Activated CD4-positive, alpha-beta T cell treated with anti-CD3 and anti-CD28 coated beads, Interleukin-2, amount 10 ng/mL, durations not matched to agents 24 days and 14 days (primary cell): ENCODE measurements at places on chromosomes 3 and 15. TPM values are rescaled to one million over a fixed set of nuclear protein-coding genes. Genes with fewer than 3 reads are reported as not detected.
A peak's percentile ranks its signal among the peaks of the same experiment; 100 is the strongest.

The CMTM6 gene
- total RNA-seq = 79.3 and 79.6 TPM in 2 replicates

The TMC3 gene
- total RNA-seq = not detected in 2 replicates

The RYR3 gene
- not detected in 2 replicates for total RNA-seq

The TIMP4 gene
- total RNA-seq = 0.19 and 0.33 TPM in 2 replicates

The IVD gene
- 66.6 and 70.7 TPM in 2 replicates for total RNA-seq

The ALPK3 gene
- total RNA-seq = 0.09 and 0.21 TPM in 2 replicates

The SLC9A9 gene
- total RNA-seq = 1.1 and 1.3 TPM in 2 replicates

The THPO gene
- total RNA-seq = not detected in 2 replicates

The KNG1 gene
- total RNA-seq = not detected in 2 replicates

DNA sequence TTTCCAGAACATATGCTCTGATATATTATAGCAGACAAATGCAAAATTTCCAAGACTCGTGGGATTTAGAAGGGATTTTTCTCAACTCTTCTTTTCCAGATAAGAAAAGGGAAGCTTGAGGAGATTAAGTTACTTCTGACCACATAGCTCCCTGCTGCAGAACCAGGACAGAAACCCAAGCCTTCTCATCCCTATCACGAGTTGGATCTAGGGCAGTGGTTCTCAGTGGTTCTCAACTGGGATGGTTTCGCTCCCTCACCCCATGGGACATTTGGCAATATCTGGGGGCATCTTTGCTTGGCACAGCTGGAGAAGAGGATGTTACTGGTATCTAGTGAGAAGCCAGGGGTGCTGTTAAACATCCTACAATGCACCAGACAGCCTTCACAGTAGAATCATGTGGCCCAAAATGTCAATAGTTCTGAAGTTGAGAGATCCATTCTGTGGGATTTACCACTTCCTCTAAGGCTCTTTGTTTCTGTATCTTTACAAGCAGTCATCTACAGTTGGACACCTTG lies 64.2 kb downstream of the LIPC start:
- peaks cover 1% of the 10 kb centered on the region for H3K36me3 ChIP-seq
- H3K4me3 ChIP-seq = peak overlapping the region; percentile 13
- H3K27ac ChIP-seq = peak overlapping the region; percentile 38
- no peaks in the 10 kb centered on the region for H3K27me3 ChIP-seq
- peaks cover 41% of the 10 kb centered on the region for H3K4me1 ChIP-seq
- peak; percentile 66 for DNase-seq

- no peak overlapping the region for H3K4me3 ChIP-seq
- no peak overlapping the region for H3K27ac ChIP-seq
- H3K4me1 ChIP-seq = no peaks in the 10 kb centered on the region
- no peaks in the 10 kb centered on the region for H3K27me3 ChIP-seq
Measured at GRCh38 chr3:137343283-137343682, 385.5 kb downstream of the IL20RB start.

DNA sequence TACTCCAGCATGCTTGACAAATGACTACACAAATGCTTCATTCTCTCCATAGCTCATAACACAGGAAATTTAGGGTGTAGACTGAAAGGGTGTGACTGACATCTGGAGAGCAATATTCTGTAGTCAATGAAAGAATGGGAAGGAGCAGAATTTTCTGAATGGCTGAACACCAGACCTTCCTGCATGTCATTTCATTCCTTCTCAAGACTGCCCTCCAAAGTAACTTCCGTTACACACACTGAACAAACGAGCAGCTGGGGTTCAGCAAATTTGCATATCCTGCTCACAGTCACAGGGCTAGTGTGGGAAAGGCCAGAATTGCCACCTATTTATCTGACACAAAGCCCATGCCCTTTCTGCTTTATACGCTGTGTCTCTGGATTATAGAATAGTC lies 325.0 kb upstream of the CFAP20DC start:
- DNase-seq = no peak
- no peak overlapping the region for H3K27ac ChIP-seq
- H3K36me3 ChIP-seq = no peaks in the 10 kb centered on the region
- peaks cover 2% of the 10 kb centered on the region for H3K4me1 ChIP-seq
- H3K4me3 ChIP-seq = no peak overlapping the region

DNA sequence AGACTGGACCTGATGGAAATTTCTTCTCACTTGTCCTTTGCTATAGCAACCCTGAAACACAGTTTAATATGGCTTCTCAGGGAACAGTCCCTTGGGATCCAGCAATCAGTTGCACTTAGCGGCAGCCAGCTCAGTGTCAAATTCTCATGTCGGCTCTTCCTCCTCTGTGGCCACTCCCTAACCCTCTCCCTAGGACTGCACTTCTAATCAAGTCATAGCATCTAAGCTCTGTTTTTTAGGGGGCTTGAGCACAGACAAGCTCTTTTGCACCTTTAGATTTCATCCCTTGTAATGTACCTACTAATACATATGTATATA lies 250.5 kb upstream of the TLE3 start:
- H3K27ac ChIP-seq = no peak overlapping the region
- no peak for DNase-seq
- H3K4me1 ChIP-seq = no peaks in the 10 kb centered on the region
- no peak overlapping the region for H3K4me3 ChIP-seq

- H3K4me3 ChIP-seq = no peak within 1 kb of the TSS
- DNase-seq = no peak
- H3K27me3 ChIP-seq = peaks cover 12% of the 10 kb centered on the region
- H3K4me1 ChIP-seq = peaks cover 5% of the 10 kb centered on the region
- H3K27ac ChIP-seq = no peak within 1 kb of the TSS
Measured at GRCh38 chr3:50190936-50191660, at the start of gene GNAT1. Gene GNAT1 (plus strand): TSS chr3:50191610. CDS start chr3:50191726, 116 bp downstream.

DNA sequence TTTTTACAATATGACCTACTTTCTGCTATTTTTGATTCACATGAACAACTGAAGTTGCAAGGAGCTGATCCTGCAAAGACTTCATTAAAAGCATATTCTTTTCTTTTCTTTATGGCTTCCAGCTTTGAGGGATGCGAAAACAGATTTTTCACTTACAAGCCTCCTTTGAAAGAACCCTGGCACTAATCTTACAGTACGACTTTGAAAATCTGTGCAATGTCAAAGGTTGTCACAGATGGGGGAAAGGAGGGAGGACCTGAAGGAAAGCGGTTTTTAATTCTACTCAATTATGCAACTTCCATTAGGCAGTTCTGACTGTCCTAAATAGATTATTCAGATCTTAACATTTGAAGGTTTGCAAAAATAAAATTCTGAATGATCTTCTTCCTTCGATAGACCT lies 130.5 kb downstream of the TNIK start:
- DNase-seq = no peak
- H3K4me1 ChIP-seq = peaks cover 26% of the 10 kb centered on the region

- no peaks in the 10 kb centered on the region for H3K36me3 ChIP-seq
- DNase-seq = no peak
- no peak overlapping the region for H3K27ac ChIP-seq
- H3K4me1 ChIP-seq = no peaks in the 10 kb centered on the region
- H3K27me3 ChIP-seq = no peaks in the 10 kb centered on the region
- no peak overlapping the region for H3K4me3 ChIP-seq
Measured at GRCh38 chr15:71975816-71976150, 142.2 kb downstream of the MYO9A start.

GRCh38 chr15:39135989-39136388 lies 444.9 kb upstream of the THBS1 start:
- H3K36me3 ChIP-seq = no peaks in the 10 kb centered on the region
- DNase-seq = no peak
- H3K4me3 ChIP-seq = no peak overlapping the region
- peaks cover 17% of the 10 kb centered on the region for H3K4me1 ChIP-seq
- no peak overlapping the region for H3K27ac ChIP-seq

GRCh38 chr3:30621576-30621975 lies 15.2 kb downstream of the TGFBR2 start:
- peak overlapping the region; percentile 77 for H3K4me3 ChIP-seq
- peak; percentile 59 for DNase-seq
- peaks cover 85% of the 10 kb centered on the region for H3K4me1 ChIP-seq

GRCh38 chr15:25894371-25894902 lies 31.3 kb upstream of the ATP10A start:
- no peak for DNase-seq
- no peaks in the 10 kb centered on the region for H3K4me1 ChIP-seq
- peaks cover 18% of the 10 kb centered on the region for H3K27me3 ChIP-seq
- no peak overlapping the region for H3K4me3 ChIP-seq
- no peak overlapping the region for H3K27ac ChIP-seq

- no peaks in the 10 kb centered on the region for H3K36me3 ChIP-seq
- H3K27me3 ChIP-seq = peaks cover 7% of the 10 kb centered on the region
- DNase-seq = no peak
- H3K27ac ChIP-seq = no peak overlapping the region
- H3K4me3 ChIP-seq = no peak overlapping the region
- peaks cover 5% of the 10 kb centered on the region for H3K4me1 ChIP-seq
Measured at GRCh38 chr3:130527426-130527825, 10.4 kb downstream of the COL6A6 start.

DNA sequence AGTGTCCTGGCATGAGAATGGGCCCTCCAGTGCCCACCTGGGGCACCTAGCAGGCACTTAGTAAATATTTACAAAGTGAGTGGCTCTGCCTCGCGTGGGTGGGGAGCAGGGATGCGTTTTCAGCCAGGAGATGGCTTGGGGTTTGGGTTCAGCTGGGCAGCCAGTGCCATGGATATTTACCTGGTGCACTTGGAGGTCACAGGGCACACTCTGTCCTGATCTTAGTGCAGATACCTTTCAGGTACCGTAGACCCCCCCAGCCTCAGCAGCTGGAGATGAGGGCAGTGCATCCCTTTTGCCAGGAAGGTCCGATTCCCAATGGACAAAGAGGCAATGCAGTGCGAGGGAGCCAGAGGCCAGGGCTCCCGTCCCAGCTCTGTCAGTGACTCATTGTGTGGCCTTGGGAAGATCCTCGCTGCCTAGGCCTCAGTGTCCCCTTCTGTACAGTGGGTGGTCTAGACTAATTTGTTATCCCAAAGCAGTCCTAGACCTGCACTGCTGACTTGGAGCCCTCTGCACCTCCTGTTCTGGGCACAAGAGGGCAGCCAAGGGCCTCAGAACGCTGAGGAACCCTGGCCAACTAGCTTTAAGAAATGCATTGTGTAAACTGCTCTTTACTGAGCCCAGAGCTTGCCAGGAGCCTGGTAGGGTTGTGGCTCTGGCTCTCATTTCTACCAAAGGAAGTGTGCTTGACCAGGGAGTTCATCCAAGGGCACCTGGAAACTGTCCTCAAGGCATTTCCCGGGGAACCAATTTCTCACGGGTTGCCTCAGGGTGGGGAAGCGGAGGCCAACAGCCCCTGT lies 16.0 kb downstream of the HDAC11 start:
- H3K27ac ChIP-seq = no peak overlapping the region
- peaks cover 1% of the 10 kb centered on the region for H3K27me3 ChIP-seq
- H3K4me3 ChIP-seq = no peak overlapping the region
- H3K36me3 ChIP-seq = no peaks in the 10 kb centered on the region
- H3K4me1 ChIP-seq = peaks cover 2% of the 10 kb centered on the region

GRCh38 chr3:104612218-104612617 lies 754.5 kb upstream of the ALCAM start:
- H3K27ac ChIP-seq = no peak overlapping the region
- H3K27me3 ChIP-seq = peaks cover 2% of the 10 kb centered on the region
- H3K4me1 ChIP-seq = no peaks in the 10 kb centered on the region
- no peak for DNase-seq
- no peak overlapping the region for H3K4me3 ChIP-seq
- no peaks in the 10 kb centered on the region for H3K36me3 ChIP-seq

DNA sequence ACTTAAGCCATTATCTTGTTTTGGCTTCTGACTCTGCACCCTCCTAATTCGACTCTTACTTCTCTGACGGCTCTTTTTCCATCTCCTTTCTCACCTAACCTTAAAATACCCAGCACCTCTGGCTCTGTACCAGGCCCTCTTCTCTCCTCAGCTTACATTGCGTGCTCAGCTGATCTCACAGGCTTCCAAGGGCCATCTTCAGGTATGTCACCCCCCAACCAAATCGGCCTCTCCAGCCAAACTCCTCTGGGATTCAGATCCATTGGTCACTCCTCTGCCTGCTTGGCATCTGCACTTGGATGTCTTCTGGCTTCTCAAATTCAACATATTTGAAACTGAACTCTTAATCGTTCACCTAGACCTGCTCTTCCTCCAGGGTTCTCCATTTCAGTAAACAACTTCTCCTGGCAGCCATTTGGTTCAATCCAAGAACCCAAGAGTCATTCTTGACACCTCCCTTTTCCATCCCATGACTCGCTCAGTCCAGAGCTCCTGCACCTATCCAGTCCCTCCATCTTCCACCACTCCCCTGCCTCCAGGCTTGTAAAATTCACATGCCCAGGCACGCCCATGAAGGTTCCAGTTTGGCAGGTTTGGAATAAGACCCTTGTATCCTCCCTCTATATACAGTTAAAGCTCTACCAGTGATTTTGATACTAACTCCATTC lies 35.2 kb upstream of the SLC41A3 start:
- H3K36me3 ChIP-seq = no peaks in the 10 kb centered on the region
- no peak overlapping the region for H3K4me3 ChIP-seq
- H3K4me1 ChIP-seq = no peaks in the 10 kb centered on the region

GRCh38 chr15:74800559-74801094 lies 12.0 kb upstream of the LMAN1L start:
- peaks cover 57% of the 10 kb centered on the region for H3K36me3 ChIP-seq
- no peaks in the 10 kb centered on the region for H3K27me3 ChIP-seq
- H3K4me1 ChIP-seq = peaks cover 31% of the 10 kb centered on the region
- H3K27ac ChIP-seq = no peak overlapping the region

GRCh38 chr3:60365360-60365759 lies 885.9 kb downstream of the FHIT start:
- DNase-seq = no peak
- no peaks in the 10 kb centered on the region for H3K27me3 ChIP-seq

DNA sequence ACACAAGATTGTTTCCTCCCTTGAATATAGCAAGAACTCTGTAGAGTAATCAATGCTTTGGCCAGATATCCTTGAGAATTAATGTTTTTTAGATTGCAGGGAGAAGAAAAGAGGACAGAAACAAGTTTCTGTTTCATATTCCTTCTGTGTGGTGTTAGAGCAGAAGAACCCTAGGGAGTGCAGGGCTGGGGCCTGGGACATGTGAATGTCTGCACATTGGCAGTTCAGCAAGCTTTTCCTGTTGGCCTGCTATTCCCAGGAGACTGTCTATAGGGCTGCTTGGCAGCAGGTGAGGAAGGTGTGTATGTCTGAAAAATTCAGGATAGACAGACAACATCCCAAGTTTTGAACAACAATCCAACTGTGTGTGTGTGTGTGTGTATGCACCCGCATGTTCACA lies 13.6 kb upstream of the CNBP start:
- no peak overlapping the region for H3K4me3 ChIP-seq
- no peak for DNase-seq
- H3K4me1 ChIP-seq = peaks cover 16% of the 10 kb centered on the region
- no peaks in the 10 kb centered on the region for H3K27me3 ChIP-seq
- H3K27ac ChIP-seq = no peak overlapping the region
- H3K36me3 ChIP-seq = no peaks in the 10 kb centered on the region
